ENCODE measurements at places on chromosomes 12 and 14.
A peak's percentile ranks its signal among the peaks of the same experiment; 100 is the strongest.

DNA sequence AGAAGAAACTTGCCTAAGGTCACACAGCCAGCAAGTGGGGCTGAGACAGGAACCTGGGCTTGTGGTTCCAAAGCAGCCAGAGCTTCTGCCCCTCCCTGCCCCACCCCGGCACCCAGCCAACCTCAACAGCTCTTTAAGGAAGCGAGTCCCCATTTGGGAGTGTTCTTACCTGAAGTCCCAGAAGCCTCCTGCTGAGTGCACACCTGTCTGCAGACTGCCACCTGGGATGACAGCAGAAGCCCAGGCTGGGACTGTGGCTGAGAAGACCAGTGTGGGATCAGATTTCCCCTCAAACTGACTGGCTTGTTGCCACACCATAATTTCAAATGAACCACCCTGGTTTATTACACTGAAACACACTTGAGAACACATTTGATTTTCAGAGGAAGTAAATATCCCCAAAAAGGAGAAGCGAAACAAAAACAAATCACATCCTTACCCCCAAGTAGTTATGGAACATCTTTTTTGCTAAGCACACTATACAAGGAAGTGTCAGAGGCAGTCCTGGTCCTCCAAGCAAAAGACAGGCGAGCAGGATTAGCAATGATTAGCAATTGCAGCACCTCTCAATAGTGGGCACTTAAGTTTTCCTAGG, 6.3 kb upstream of the RIN3 start:
- DNase-seq = no peak

DNA sequence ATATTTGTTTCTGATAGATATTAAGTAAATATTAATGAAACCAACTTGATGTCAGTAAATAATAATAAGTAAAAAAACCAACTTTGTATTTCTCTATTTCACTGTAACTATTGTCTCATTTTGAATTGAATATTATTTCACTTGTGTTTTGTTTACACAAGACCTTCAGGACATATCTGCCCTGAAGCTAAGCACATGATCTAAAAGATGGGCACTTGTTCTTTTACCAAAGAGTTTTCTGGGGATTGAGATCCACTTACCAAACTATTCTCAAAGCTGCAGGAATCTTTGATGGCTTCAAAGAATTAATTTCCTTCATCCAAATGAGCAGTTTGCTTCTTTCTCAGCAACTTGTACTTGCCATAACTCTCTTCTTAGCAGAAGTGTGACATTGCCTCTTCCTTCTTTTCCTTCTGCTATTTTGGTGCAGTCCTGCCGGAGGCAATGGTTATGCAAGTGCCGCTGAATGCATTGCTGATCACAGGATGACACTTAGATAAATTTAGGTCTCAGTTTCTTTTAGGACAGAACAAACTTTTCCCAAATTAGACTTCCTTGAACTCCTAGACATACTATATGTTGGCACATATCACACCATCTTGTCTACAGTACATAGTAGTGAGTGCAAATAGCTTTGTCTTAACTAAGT, 9.2 kb downstream of the FAR2 start:
- DNase-seq = no peak

DNA sequence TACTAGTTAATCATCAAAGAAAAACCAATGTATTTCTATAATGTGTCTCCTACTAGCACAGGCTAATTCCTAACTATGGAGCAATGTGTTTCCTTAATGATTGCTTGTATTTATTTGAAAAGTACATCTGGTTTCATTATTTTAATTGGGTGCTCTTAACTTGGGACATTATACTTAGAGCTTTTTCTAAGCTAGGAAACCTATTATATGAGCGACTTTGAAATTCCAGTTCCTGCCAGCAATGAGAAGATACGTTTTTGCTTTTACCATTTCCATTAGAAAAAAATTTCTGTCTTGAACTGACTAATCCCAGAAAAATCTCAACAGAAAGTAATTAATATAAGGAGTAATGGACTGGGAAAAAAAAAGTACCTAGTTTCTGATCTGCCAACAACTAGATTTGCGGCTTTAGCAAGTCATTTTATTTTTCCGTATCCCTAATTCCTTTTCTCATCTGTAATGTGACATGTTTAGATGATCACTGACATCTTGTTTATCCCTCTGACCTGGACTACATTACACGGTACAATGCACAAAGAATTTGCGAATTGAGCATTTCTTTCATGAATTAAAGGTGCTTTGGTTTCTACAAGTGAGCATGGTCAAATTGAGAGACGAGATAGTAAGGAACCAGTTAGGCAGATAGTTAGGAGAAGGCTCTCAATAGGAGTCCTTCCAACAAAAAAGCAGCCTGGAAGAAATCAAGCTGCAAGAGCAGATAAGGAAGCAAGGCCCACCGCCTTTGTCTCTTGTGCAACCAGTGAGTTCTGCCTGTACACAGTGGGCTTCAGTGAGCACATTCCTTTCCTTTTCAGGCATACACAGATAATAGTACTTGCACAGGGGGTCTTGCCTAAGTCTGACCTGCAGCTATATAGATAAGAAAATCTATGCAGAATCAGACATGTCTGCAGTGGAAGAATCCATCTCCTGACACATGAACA, 1765.0 kb upstream of the FLRT2 start:
- no peak for DNase-seq

DNA sequence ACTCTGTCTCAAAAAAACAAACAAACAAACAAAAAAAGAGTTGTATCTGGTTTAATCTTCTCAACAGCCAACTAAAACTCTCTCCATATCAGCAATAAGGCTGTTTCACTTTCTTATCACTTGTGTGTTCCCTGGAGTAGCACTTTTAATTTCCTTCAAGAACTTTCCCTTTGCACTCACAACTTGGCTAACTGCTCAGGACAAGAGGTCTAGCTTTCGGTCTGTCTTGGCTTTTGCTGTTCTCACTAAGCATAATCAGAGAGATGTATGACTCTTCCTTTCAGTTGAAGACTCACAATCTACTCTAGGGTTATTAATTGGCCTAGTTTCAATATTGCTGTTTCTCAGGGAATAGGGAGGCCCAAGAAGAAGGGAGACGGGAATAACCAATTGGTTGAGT, 12.3 kb downstream of the NEMP1 start:
- no peak for DNase-seq

DNA sequence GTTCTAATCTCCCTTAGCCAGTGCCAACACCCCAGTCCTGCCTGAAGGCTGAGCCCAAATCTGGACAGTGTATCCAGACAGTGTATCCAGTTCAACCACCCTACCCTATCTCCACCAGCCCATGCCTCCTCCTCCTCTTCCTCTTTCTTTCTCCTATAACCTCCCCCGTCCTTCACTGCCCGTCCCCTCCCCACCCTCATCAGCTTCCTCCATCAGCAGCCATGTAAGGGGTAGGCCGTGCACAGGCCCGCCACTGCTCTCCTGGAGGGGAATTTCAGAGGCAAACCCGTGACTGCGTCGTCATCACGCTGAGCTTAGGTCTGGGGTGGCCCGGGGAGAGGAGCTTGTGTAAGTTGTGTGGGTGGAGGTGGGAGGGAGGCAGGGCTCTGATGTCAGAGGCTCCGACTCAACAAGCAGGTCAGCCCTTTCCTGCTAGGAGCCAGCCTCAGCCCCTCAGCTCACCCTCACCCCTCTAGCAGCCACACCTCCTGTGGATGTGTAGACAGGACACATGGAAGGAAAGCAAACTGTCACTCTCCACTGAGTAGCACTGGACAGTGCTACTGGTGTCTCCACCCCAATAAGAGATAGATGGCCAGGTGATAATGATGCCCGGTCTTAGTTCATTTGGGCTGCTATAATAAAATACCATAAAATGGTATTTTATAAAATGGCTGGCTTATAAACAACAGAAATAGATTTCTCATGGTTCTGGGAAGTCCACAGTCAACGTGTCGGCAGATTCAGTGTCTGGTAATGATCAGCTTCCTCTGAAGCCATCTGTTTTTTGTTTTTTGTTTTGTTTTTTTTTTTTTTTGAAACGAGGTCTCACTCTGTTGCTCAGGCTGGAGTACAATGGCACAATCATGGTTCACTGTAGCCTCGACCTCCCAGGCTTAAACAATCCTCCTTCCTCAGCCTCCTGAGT, 50.5 kb downstream of the IRF2BPL start:
- peak; percentile 41 for DNase-seq

DNA sequence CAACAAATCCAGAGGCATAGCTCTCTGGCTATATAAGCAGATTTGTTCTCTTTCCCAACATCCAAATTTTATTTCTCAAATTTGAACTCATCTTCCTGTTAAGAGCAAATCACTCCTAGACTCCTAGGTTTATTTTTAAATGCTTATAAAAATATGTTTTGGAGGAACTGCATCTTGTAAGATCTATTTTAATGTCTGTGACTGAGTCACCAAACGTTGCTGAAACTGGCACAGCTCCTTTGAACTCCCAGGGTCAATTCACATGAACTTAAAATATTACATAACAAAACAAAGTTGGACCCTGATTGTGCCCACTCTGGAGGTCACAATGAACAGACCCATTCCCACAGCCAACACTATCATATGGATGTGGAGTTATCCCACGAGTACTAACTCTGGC, 23.9 kb downstream of the ANAPC7 start:
- DNase-seq = no peak
